AG09309 (cell line): ENCODE measurements at places on chromosomes 4 and X.

- no peak for DNase-seq
These were observed 51.4 kb upstream of the BCLAF3 start for GRCh38 chrX:20042221-20042620.

- DNase-seq = peak; percentile 42
These were observed 4.6 kb upstream of the KANTR start for GRCh38 chrX:53089224-53089842.

DNA sequence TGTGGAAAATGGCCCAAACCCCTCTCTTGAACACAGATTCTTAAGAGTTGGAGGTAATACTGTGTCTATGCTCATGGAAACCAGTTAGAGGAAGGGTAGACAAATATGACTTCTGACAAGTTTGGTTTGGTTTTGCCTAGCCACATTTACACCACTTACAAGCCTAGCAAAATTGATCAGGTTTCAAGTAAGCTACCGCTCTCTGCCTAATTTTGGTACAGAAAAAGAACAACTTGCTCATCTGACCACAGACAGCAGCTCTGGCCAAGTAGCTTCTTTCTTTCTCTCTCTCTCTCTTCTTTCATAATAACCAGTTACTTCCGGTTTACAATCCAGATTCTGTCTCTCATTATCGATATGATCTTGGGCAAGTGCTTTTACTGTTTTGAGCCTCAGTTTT lies 260.0 kb downstream of the GLUD2 start:
- no peak for DNase-seq

DNA sequence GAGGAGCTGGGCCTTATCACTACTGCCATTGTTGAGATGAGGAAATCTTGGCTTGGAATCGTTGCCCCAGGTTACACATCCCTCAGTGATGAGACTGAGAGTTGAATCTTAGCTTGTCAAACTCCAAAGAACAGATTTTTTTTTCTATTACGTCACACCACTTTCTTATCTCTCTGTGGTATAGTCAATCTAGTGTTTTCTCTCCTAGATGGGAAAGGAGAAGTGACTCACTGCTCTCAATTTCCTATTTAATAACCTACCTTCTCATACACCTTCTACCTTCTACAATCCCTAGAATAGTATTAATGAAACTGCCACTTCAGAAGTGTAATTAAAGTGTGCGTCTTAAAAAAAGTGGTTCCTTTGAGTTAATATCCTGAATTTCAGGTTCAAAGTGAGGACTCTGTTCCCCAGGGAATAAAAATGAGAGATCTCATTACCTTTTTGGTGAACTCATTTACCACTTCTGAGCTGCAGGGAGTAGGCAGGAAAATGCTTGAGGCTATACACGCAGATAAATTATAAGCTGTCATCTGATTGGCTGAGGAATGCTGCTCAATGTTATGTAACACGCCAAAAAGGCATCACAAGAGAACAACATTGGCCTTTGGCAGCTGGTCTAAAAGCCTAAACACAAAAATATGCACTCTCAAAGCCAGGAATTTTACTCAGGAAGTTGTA lies 59.3 kb downstream of the MAD2L1 start:
- peak; percentile 80 for DNase-seq

GRCh38 chr4:53507671-53508286 lies 83.5 kb downstream of the LNX1 start:
- DNase-seq = peak; percentile 98

DNA sequence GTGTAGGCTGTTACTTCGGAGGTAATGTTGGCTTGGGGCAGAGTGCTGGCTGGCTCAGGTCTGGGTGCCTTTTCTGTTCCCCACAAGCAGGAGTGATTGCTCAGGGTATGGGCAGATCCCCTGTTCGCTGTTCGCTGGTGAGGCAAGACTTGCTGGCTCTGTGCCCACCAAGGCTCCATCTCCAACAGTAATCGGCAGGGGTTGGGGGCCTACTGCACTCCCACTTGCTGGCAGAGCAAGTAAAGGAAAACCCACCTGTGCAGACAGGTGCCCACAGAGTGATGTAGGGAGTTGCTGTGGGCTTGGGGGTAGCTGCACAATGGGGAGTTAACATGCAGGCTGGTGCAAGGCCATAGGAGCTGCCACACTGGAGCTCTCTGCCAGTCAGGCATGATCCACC lies 8.0 kb upstream of the TMSB15C start:
- no peak for DNase-seq

DNA sequence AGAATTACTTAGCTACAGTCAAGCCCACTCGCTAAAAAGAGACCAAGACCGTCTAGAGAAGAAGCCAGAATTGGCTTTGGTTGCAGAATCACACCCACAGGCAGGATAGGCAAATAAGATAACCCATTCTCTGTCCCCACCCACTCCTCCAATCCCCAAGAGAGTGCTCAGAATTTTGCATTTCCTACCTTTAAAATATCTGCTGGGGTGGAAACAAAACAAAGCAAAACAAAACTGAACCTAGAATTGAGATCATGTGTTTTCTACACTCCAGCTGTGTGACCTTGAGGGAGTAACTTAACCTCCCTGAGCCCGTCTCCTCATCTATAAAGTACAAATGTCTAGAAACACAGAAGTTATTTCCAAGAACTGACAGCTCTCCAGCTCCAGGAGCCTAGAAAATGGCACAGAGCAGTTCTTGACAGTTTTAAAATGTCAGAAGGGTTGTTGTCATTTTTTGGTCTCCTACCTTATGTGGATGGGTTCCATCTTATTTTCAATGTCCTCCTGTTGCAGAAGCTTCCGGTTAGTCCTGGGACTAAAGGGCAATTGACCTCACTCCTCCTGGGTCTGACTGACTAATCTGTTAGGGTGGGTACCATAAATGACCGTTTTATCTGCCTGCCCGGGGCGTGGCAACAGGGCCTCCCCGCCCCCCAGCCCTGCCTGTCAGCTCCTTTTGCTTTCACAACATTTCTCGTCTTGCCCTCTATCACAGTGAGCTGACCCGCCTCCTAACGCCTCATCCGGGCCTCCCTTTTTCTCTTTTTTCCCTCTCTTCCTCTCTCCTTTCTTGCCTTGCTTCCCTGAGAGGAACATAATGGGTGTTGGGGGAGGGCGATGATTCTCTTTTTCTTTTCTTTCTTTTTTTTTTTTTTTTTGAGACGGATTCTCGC lies 114.0 kb downstream of the RBM47 start:
- no peak for DNase-seq
